SK-N-MC (cell line): ENCODE measurements at places on chromosomes 4 and X.

DNA sequence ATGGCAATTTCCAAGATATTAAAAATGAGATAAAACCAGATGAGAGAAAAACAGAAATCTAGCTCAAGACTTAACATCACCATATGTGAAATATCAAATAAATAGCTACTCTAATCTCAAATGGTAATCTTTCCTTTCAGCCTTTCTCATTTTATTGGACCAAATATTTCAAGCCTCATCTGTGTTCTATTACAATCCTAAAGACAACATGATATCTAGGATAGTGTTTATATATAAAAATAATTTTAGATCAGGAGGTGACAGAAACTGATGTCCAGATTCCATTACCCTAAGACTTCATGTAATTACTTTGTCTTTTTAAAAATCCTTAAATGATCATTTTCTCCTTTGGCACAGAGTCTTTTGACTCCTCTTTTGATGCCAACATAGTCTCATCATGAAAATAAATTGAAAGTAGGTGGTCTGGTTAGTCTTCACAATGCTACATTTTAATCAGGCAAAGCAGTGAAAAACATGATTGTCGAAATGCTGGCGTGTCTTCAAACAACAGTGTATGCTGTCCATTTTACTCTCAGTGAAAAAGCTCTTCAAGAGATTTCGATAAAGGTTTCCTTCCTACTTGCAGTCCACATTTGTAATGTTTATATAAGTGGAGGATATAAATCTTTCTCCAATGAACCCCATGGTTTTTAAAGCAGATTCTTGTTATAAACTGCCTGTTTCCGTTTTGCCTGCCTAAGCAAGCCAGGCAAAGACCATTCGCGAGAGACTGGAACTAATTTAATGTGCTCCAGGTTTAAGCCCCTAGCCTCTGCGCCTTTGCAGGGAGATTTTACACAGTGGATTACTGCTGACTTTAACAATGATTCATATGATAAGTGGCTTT is 169.8 kb downstream of the SCFD2 start:
- peak; percentile 78 for DNase-seq

DNA sequence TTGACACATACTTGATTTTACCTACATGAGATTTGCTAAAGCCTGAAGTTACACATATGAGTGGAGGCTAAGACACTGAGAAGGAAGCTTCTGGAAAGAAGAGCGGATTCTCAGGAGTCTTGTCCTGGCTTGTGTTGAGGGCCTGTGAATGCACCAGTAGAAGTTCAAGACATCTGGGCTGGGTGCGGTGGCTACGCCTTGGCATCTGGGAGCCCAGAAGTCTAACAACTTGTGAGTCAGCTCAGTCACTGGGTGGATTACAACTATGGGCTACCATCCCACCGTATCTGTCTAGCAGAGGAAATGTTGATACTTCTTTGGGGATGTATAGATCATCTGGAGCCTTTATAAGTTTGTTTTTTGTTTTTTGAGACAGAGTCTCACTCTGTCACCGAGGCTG is 375.6 kb upstream of the SMIM31 start:
- no peak for DNase-seq

DNA sequence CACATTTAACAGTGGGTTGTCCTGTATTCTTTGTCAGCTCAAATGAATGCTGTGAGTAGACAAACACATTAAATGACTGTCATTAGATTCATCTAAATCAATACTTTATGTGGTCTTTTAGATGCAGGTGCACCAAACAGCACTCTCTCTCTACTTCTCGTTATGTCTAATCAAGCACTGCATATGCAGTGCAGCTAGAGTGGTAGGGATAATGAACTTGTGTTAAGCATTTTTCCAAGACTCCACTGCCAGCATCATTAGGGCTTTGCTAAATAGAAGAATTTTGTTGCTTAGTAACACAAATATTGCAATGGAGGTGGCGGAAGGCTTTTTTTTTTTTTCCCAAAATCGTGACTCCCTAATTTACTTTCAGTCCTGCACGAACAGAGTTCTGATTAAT is 447.0 kb upstream of the GALNT7 start:
- DNase-seq: no peak

DNA sequence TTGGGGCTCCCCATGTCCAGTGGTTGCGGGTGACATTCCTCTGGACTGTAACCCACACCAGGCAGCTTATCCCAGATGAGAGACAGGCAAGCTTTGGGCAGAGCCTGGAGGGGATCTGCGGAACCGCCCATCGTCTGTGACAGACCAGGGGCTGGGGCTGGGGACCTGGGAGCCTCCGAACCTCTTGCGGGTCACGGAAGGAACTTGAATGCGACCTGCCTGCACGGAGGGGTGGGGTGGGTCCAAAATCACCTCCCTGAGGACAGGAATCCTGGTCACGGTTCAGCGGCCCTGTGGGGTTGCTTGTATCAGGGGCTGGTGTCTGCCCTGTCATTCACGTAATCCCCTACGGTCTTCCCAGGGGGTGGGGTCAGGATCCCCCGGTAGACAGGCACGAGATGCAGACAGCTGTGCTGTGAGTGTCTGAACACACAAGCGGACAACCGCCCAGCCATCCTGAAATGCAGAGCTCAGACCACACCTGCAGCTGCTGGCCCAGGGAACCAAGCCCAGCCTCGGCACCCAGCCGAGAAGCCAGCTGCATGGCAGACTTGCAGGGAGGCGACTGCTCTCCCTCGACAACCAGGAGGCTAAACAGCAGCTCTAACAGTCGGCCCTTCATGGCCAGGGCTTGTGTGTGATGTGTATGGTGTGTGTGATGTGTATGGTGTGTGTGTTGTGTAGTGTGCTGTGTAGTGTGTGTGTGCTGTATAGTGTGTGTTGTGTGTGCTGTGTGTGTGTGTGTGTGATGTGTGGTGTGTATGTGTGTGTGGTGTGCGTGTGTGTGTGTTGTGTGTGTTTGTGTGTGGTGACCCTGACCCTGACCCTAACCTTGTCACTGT is 105.9 kb upstream of the ADRA2C start:
- no peak for DNase-seq

- no peak for DNase-seq
Observed at GRCh38 chrX:150038986-150039599, 100.8 kb upstream of the EOLA2 start.

DNA sequence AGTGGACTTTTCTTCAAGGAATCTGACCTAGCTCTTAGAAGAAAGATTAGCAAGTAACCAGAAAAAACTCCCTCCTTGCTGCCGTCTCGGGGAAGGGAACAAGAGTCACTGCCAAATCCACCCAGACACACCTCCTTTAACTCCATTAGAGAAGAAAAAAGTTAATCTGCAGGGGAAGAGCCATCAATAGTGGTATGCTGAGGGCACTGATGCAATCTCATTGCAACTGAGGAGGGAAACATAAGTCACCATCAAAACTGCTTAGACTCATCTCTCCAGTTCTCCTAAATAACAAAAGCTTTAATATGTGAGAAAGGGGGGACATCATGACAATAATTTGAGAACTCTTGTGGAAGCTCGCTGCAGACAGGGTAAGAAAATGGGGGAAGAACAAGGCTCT is 49.3 kb upstream of the MAGED4B start:
- peak; percentile 2 for DNase-seq

- DNase-seq: no peak
Observed at GRCh38 chr4:56251556-56251955, 135.7 kb downstream of the AASDH start.
